SK-MEL-5 (cell line): ENCODE measurements at places on chromosomes 6 and 20.

- no peak for DNase-seq
These were observed 59.7 kb upstream of the NT5E start for GRCh38 chr6:85390105-85390728.

GRCh38 chr6:112320561-112321318 is 26.4 kb upstream of the RFPL4B start:
- no peak for DNase-seq

GRCh38 chr20:49892260-49892659 is 23.1 kb downstream of the SPATA2 start:
- no peak for DNase-seq

DNA sequence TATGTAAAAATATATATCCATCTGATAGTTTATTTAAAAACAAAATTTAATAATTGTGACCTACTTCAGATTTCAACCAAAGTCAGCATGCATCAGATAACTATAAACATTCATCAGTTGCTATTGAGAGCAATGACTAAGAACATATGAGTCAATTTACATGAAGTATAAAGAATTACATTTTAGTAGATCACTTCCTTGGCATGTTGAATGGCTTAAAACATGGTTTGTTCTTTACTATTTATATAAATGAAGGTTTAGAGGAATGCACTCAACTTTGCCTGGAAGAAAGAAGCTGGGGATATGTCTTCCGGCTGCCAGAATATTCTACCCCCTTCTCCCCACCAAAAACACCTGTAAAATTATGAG is 6.4 kb upstream of the FAM217A start:
- DNase-seq: no peak

DNA sequence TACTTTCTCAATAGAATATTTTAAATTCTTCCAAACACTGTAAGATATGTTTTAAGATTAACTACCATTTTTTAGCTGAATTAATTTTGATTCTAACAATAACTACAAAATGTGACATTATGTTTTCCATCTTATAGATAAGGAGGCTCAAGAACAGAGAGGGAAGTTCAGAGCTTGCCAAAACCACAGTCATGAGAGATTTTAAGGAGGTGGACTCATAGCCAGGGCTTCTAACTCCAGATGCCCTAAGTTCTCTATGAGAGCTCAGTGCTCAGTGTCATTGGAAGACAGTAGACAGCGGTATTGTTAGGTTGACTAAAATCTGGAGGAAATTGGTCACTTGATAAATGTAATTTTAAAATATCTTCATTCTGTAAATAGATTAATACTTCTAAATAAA is 144.2 kb downstream of the PACRG start:
- DNase-seq: no peak

- no peak for DNase-seq
These were observed 48.3 kb upstream of the EEF1A1 start for GRCh38 chr6:73569121-73569520.

GRCh38 chr6:17865243-17865642 is 122.2 kb downstream of the KIF13A start:
- DNase-seq: no peak

DNA sequence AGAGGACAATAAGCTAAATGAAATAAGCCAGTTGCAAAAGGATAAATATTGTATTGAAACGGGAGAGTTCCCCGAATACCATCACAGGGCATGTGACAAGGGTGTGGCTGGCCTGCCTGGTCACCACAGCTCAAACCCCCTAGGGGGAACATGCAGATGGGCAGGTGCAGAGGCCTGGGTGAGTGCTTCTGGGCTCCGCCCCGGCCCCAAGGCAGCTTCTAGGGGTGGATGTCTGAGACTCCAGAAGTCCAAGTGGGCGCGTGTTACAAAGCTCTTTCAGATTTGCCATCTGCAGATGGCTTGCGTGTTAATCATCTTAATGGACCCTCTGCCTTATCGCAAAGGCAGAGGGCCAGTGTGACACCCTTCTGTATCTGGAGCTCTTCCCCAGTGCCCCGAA is 559.2 kb upstream of the IMPG1 start:
- DNase-seq: no peak

GRCh38 chr20:36632487-36633284 is 13.3 kb downstream of the SLA2 start:
- DNase-seq: no peak

DNA sequence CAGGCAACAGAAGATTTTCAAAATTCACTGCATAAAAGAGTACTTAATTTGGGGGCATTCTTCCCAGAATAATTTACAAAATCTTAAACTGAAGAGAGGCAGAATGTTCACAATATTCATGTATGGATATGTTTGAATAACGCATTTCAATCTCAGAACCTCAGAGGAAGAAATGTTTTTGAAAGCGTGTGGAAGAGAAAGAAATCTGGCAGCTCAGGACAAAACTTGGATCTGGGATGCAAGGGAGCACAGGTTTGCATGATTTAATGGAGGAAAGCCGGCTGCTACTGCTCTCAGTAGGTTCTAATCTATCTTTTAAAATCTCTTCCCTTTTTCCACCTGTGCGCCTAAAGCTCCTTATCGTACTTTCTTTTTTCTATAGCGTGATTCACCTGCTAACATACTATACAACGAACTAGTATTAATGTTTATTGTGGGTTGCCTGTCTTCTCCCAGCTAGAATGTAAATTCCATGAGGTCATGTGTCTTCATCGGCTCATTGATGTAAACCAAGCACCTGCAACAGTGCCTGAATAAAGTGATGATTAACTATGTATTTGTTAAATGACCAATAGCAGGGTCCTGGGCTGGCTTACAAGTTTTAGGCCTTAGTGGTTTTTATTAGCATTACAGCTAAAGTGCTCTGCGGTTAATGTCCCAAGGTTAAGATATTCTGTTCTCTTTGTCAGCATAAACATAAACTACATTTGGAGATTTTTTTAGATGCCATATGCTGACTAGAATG is 15.3 kb downstream of the PRL start:
- no peak for DNase-seq

- DNase-seq: no peak
These were observed 30.5 kb downstream of the TFAP2B start for GRCh38 chr6:50848989-50849795.

DNA sequence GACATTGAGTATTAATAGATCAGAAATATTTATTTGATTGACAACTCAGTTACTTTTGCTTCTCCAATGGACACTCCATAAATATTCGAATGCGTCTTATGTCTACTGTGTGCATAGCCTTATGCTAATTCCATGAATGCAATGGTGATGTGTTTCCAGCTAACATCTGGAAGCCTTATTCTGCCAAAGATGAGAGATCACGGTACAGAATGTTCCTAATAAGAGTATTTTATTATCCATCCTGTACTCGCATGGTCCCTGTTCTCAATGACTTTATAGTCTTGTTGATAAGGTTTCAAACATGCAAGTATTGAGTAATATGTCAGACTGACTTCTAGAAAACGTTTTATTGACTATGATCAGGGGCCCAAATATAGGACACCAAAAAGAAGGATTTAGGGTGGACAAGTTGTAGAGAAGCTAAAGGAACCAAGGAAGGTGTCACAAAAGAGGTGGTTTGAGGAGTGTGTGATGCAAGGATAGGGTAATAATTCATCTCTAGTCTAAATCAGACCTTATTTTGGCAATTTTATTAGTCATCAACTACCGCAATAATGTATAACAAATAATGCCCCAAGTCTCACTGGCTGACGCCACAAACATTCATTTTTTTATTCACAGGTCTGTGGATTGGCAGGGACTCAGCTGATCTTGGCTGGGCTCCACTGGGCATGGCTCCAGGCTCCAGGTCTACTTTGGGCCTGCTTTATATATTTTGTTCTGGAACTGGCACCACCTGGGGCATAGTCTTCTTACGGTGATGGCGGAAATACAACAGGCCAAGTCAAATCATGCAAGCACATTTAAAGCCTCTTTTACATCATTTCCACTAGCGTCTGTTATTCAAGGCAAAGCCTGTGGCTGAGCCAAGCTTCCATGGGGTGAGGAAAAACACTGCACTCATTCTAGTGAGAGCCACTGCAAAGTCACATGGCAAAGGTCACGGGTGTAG is 24.5 kb upstream of the CD83 start:
- DNase-seq: peak; percentile 97

DNA sequence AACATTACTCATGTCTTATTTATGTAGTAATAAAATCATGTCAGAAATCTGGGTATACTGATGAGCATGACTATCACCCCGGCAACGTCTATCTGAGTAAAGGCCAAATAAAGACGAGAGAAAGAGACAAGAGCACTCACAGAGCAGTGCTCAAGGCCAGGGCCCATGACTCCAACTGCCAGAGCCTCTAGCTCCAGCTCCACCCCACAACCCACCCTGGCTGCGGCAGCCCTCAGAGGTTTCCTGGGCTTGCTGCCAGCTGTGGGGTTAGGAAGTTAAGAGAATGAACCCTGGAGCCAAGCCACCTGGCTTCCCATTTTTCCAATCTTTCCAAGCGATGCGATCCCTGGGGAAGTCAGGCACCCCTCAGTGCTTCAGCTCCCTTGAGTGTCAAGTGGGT is 92.0 kb upstream of the PAX1 start:
- DNase-seq: no peak

GRCh38 chr6:99362678-99363268 is 13.3 kb upstream of the FAXC start:
- DNase-seq: no peak

DNA sequence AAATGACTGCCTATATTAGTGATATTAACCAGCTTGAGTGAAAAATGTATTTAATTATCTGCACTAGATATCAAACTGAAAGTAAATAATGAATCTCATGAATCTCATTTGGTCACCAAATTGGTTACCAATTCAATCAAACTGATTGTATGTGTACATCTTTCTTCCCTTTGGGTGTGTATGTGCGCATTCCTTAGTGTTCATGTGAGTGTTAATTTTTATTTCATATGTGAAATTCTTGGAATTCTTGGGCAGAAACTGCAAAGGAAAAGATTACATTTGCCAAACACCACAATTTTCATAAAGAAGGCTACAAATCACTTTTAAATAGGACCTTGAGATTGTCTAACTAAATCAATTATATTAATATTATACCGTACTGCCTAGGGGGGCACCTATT is 648.4 kb upstream of the MARCKS start:
- no peak for DNase-seq

DNA sequence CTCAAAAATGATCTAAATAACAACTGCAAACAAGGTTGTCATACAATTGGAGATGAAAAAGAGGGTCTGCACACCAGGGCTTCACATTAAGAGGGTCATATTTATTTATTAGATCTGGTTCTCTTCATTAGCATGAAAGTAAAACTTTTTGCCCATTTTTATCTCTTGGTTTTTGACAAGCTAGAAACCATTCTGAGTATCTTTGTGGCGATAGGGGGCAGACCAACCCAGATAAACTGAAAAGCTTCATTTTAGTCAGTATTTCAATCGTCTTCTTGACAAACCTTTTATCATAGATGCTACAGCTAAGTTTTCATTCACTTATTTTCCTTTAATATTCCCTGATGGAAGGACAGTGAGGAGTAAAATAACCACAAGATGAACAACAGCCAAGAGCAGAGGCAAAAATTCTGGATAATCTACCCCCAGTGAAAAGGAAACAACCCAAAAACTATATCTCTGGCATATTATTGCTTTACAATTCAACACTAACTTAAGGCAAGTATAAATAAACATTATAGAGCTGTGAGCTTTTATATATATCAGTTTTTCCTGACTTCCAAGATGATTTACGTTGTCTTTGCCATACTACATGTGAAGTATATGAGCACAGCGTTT is 45.2 kb downstream of the THEMIS start:
- peak; percentile 55 for DNase-seq

GRCh38 chr20:58854638-58855471 is 2.3 kb downstream of the GNAS start:
- no peak for DNase-seq

- no peak for DNase-seq
These were observed 9.0 kb downstream of the RIN2 start for GRCh38 chr20:19767070-19767469.

GRCh38 chr6:11975353-11975977 is 36.6 kb upstream of the HIVEP1 start:
- no peak for DNase-seq

DNA sequence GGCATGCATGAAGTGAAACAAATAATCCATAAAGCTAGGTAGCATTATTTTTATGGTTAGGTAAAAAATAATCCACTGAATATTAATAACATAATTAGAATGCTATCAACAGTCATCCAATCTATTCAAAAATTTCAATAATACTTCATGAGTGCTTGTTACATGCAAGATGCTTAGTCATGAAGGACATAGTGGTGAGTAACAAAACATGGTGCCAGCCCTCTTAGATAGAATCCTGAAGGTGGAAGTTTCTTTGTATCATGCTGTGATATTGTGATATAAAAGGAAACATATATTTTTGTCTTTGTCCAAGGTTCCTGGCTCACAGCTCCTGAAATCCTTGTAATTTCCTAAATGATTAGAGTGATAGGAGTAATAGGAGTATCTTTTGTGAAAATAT is 14.9 kb downstream of the RCAN2 start:
- DNase-seq: no peak

DNA sequence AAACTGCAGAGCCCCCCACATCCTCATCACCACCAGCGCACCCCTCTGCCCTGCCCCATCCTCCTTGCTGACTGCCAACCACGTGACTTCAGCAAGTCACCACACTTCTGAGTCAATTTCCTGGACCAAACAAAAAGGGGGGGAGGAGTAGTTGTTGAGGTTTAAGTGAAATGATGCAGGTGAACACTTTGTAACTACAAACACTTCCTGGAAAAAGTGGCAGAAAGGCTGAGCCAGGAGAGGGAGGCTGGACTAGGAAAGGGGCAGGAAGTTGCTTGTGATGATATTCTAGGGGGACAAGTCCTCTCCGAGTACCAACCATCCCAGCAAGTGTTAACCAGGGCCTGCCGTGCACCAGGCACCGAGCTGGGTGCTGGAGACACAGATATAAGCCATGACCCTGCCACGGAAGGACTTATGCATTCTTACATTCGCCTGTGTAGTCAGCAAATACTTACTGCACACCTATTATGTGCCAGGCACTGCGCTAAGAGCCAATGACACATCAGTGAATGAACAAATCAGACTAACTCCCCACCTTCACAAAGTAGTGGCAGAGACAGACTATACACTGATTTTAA is 67.3 kb downstream of the PREX1 start:
- no peak for DNase-seq

GRCh38 chr20:35954907-35955251 is 577 bp upstream of the SCAND1 start:
- DNase-seq: peak; percentile 59

DNA sequence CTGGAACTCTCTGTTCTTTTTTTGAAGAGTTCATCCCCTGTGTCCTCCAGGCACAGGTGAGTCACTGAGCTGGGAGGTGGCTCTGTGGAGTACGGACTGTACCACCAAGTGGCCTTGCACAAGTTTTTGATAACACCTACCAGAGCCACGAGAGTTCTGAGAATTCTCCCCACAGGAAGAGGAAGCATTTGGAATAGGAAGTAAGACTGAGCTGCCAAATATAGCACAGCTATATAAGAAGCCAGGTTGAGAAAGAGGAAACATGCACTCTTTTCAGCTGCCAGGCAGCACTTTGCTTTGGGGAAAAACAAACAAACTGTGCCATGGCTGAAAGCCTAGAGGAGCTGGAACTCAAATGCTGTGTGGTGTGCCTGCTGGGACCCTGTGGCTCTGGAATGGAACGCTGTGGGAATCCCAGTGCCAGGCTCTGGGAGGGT is 70.8 kb upstream of the RIPOR2 start:
- DNase-seq: no peak

GRCh38 chr6:57252975-57253374 is 30.9 kb upstream of the RAB23 start:
- no peak for DNase-seq

- no peak for DNase-seq
These were observed 9.3 kb upstream of the ARID1B start for GRCh38 chr6:156767603-156768467.

GRCh38 chr20:41664584-41664983 is 46.4 kb upstream of the CHD6 start:
- DNase-seq: peak; percentile 83
